Skin of body (tissue), 3 donors: ENCODE measurements at places on chromosomes 3 and 15. TPM values are rescaled to one million over a fixed set of nuclear protein-coding genes. Genes with fewer than 3 reads are reported as not detected.

DNA sequence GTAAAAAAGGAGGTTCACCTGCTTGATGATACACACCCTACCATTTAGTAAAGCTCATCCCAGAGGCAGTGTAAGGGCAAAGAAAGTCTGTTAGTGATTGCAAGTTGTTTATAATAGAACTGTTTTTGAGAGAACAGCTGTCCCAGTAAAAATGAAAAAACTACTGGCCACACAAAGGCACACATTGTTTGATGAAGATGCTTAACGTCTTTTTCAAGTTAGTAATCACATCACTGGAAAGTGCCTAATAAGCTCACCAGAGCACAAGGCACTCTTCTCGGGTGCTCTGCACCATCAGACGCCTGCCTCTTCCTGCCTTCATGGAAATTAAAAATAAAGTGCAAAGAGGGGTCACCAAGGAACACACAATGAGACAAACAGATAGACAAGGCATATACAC, 186.9 kb downstream of the PDZRN3 start:
- peak; percentile 47 for DNase-seq

GRCh38 chr3:103919327-103919726, 1447.4 kb upstream of the ALCAM start:
- no peak for DNase-seq

The AP3B2 gene
- 0.89 TPM for total RNA-seq

GRCh38 chr3:187985647-187986046, 168.3 kb upstream of the LPP start:
- DNase-seq = no peak

The LRRC31 gene
- not detected for total RNA-seq

GRCh38 chr15:79086814-79087213, 3.8 kb downstream of the RASGRF1 start:
- no peak for DNase-seq
